H7 (cell line): ENCODE measurements at places on chromosomes 6 and 20. TPM values are rescaled to one million over a fixed set of nuclear protein-coding genes. Genes with fewer than 3 reads are reported as not detected.

The ANGPT4 gene
- total RNA-seq = 0.11 and 0.31 TPM in 2 replicates

The SPATS1 gene
- not detected in 2 replicates for total RNA-seq

The SEL1L2 gene
- total RNA-seq = not detected in 2 replicates

The GCNT2 gene
- total RNA-seq = 33.4 and 52.5 TPM in 2 replicates

DNA sequence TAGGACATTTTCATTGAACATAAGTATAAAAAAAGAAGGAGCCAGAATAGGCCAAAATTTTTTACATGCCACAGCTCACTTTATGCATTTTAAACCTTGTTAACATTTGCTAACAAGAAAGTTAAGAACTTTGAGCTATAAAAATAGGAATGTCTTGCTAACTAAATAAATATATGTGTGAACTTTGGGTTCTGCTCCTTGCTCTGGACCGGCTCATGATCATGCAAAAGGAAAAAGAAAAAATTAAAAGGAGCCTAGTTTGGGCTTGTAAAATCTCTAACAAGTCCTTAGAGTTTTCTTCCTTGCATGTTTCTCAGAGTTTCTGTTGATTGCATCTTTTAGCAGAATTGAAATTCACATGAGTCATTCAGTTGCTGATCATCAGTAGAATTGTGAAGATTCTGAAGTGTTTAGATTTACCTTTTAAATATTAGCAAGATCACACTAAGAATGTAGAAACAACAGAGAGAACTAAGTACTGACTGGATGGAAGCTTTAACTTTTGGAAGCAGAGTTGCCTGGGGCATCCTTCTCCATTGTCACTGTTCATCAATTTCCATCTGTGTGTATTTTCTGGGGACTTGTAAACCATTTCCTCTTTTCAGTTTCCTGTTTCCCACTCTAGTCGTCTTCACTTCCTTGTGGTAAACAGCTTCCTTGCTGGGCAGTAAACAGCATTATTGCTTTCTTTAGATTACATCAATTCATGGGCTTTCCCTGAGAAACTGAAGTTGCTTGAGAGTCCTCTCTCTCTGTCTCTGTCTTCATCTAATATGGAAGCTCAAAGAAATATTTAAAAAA, 458.4 kb upstream of the BTBD3 start:
- no peak for DNase-seq

- DNase-seq = no peak
These were observed 91.5 kb upstream of the SASH1 start for GRCh38 chr6:148250975-148251685.

GRCh38 chr6:131275273-131275672, 140.0 kb downstream of the AKAP7 start:
- no peak for DNase-seq
